Placental pericyte (primary cell): ENCODE measurements at places on chromosomes 5 and 9. TPM values are rescaled to one million over a fixed set of nuclear protein-coding genes. Genes with fewer than 3 reads are reported as not detected.

The RASGEF1C gene
- not detected in 2 replicates for total RNA-seq

The PCDH12 gene
- under 0.01 TPM in 1 of 2 replicates, not detected in the other for total RNA-seq

The OTULINL gene
- total RNA-seq, result 0.66 and 28.2 TPM in 2 replicates

The CBY3 gene
- 0.29 TPM in 1 of 2 replicates, not detected in the other for total RNA-seq

The BARHL1 gene
- total RNA-seq, result not detected in 2 replicates

The OR1J2 gene
- not detected in 2 replicates for total RNA-seq

The MEF2C gene
- 0.22 and 11.3 TPM in 2 replicates for total RNA-seq

The BTNL8 gene
- total RNA-seq, result not detected in 2 replicates

The EGFL7 gene
- 5.7 and 17.9 TPM in 2 replicates for total RNA-seq

The AOPEP gene
- total RNA-seq, result 37.2 and 66.0 TPM in 2 replicates

The PAIP2 gene
- total RNA-seq, result 45.4 and 53.4 TPM in 2 replicates

The PCDHB10 gene
- total RNA-seq, result 0.22 and 0.43 TPM in 2 replicates

The PCDHGA9 gene
- 4.6 and 6.2 TPM in 2 replicates for total RNA-seq

The LAMC3 gene
- 0.44 and 2.1 TPM in 2 replicates for total RNA-seq

The ARL14EPL gene
- total RNA-seq, result not detected in 2 replicates

The PCDHA6 gene
- total RNA-seq, result 0.14 and 0.44 TPM in 2 replicates

The FAM78A gene
- total RNA-seq, result 0.44 and 0.86 TPM in 2 replicates

The SPINK6 gene
- total RNA-seq, result not detected in 2 replicates

The ANXA1 gene
- 481 and 589 TPM in 2 replicates for total RNA-seq

The TRIP13 gene
- total RNA-seq, result 1.5 and 69.1 TPM in 2 replicates

The TMEM174 gene
- total RNA-seq, result not detected in 2 replicates

The GPX3 gene
- total RNA-seq, result 6.2 and 28.9 TPM in 2 replicates

The SLC36A3 gene
- total RNA-seq, result not detected in 2 replicates

The GRXCR2 gene
- total RNA-seq, result not detected in 2 replicates

The MYOZ3 gene
- total RNA-seq, result under 0.01 and 0.29 TPM in 2 replicates

The TAF1L gene
- total RNA-seq, result under 0.01 TPM in 1 of 2 replicates, not detected in the other

The BAAT gene
- 0.14 TPM in 1 of 2 replicates, not detected in the other for total RNA-seq

The MARCOL gene
- total RNA-seq, result not detected in 2 replicates

The EIF4EBP3 gene
- total RNA-seq, result 1.3 TPM in 1 of 2 replicates, not detected in the other

The SLC12A7 gene
- total RNA-seq, result 17.0 and 25.6 TPM in 2 replicates

The SH3RF2 gene
- 4.2 and 4.7 TPM in 2 replicates for total RNA-seq

The DMRTA1 gene
- 0.66 and 1.0 TPM in 2 replicates for total RNA-seq

The TAF11L5 gene
- not detected in 2 replicates for total RNA-seq

The MAMDC2 gene
- total RNA-seq, result 1.8 and 8.6 TPM in 2 replicates
